ENCODE measurements at places on chromosomes 7 and 10.

GRCh38 chr10:22148961-22149360 lies 68.9 kb downstream of the EBLN1 start:
- DNase-seq: no peak

- no peak for DNase-seq
Observed at GRCh38 chr7:81608748-81609382, 161.0 kb downstream of the HGF start.

DNA sequence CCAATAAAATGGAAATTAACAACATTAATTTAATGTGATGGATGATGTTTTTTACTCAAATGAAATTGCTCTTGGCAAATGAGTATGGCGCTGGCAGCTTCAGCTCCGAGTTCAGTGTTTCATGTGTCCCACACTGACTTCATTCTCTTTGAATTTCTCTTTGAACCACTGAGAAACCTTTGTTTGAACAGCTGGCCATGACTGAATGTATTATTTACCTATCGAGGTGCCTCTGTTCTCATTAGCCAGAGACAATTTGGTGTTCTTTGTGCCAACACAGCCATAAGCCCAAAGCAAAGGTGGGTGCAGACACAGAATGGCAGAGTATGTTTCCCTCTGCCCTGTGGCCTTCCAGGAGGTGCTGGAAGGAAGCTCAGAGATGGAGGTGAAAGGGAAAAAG lies 42.1 kb downstream of the TMEM178B start:
- DNase-seq: no peak

GRCh38 chr10:51892965-51893658 lies 193.7 kb upstream of the CSTF2T start:
- DNase-seq: no peak

DNA sequence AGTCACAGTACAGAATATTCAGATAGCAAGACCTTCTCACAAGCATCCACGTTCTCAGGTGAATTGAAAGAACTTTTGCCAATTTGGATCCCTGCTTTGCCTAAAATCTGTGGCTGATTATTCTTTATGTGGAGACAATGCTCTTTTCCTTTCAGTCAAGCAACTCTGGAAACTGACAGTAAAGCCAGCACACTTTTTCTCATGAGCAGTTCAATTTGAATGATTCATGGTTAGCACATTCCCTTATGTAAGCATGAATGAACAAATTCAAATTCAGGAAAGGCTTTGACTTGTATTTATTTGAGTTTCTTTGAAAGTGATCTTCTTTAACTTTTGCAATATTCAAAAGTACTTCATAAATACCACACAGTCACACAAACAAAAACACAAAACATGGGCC lies 57.6 kb downstream of the MEOX2 start:
- DNase-seq: no peak

DNA sequence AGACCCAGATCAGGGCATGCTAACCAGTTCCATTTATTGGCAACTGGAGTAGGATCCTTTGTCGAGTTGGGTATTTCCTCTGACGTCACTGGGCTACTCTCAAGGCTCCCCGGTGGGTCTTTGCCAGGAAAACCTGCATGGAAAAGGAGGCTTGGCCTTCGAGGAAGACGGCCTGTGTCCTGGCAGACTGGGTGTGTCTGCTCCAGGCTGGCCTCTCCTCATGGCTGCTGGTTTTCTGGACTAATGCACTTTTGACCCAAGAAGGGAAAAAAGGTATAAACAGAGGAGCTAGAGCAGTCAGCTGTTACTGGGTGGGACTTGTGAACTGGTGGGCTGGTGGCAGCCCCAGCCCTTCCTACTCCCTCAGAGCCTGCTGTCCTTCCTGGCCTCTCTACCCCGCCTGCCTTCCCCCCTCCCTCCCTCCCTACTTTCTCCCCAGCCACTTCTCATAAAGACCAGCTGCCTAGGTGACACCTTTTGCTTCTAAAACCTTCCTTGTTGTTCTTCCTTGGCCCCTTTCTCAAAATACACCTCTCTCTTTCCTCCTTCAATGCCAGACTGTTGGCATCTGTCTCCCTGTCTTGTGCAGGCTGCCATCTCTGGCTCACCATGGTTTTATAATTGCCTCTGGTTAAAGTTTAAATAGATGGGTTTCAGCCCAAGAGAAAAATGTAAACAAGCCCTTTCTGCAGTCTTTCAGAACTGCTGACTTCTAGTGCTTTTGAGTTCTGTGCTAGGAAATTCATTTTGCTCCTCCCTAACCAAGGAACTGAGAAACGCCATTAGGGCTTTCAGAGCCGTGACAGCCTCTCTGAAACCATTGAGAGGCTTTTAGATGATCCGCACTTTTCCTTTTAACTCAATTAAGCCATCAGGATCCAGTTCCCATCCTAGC lies 101.8 kb upstream of the MKLN1 start:
- no peak for DNase-seq

- no peak for DNase-seq
Observed at GRCh38 chr7:70612811-70613210, 519.1 kb upstream of the GALNT17 start.

DNA sequence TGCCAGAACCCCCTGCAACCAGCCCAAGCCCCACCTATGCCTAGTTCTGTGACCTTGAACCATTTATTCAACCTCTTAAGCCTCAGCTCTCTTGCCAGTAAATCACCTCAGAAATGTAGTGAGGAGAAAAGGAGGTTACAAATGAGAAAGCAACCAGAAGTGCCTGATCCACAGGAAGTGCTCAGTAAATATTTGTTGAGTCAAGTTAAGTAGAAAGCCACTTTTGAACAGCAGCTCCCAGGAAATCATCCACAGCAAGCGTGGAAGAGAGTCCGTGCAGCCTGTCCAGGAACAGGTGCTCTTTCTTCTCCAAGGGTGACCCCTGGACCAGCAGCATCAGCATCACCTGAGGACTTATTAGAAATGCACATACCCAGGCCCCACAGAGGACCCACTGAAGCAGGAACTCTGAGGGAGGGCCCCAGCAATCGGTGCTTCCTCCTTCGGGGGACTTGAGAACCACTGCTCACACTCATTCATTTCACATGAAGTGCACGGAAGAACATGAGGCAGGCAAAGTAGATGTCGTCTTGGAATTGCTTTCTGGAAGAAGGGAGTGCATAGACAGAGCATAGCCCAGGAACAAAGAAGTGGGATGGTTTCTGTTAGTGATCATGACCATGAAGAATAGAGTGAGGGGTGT lies 6.3 kb upstream of the C10orf71 start:
- DNase-seq: no peak

GRCh38 chr7:128351296-128352152 lies 7.8 kb upstream of the RBM28 start:
- no peak for DNase-seq

DNA sequence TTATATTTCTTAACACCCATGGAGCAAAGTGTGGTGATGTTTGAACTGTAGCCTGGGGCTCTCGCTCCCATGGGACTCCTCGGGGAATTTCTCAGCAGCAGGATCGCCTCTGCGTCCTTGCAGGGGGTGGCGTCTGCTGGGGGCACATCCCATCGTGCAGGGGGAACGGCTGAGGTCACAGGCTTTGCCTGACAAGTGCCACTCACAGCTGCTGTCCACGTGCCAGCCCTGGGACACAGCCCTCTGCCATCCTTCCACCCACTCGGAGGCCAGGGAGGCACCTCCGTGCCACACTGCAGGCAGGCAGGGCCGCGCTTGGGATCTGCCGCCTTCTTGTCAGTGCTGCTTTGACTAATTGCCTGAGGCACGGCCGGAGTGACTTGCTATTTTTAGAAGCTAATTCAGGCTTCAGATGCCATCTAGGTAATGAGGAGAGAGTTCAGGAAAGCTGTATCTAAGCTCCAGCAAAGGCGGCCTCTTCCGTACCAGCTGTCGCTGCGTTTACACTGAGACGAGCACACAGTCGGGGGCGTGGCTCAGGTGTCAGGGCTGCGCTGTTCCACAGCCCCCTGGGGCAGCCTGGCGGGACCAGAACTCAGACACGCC lies 45.7 kb downstream of the PITRM1 start:
- no peak for DNase-seq

- DNase-seq: no peak
Observed at GRCh38 chr10:42544945-42545344, 93.4 kb downstream of the ZNF33B start.

DNA sequence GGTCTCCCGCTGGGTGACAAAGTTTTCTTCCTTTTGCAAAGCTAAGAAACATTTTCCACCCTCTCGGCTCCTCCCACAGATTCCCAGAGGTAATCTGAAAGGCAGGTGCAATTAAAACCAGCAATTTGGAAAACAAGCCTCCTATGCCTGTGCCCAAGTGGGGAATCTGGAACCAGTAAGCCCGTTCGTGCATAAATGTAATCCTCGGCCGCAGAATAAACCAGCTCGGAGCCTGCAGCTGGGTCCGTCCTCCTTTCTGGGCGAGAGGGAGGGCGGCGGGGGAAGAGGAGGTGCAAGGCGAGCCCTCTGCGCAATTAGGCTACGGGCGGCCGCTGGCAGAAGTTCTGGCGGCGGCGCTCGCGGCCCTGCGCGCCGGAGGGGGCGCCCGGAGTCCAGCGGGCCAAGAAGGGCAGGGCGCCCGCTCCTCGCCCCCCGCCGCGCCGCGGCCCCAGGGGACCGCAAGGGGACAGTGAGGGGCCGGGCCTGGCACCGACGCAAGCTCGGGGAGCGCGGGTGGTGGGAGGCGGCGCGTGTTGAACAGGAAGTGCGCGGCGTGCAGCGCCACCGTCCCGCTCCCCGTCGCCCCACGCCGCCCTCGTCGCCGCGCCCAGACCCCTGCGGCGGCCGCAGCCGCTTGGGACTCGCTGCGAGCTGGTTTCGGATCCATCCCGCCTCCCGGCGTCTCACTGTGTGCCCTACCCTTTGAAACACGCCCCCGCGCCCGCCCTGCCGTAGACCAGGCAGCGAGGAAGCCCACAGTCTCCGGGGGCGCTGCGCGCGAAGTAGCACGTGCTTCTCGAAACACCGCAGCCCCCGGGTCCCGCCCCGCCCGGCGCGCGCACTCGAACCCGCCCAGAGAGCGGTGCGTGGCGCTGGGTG lies at the start of gene PRKAG2:
PRKAG2 (minus strand) TSS at position 217 of the 879 bp plus-strand sequence. CDS start 495 bp downstream, outside the sequence.
- DNase-seq: peak; percentile 53

- DNase-seq: no peak
Observed at GRCh38 chr10:37488792-37489657, 363.6 kb downstream of the ANKRD30A start.

DNA sequence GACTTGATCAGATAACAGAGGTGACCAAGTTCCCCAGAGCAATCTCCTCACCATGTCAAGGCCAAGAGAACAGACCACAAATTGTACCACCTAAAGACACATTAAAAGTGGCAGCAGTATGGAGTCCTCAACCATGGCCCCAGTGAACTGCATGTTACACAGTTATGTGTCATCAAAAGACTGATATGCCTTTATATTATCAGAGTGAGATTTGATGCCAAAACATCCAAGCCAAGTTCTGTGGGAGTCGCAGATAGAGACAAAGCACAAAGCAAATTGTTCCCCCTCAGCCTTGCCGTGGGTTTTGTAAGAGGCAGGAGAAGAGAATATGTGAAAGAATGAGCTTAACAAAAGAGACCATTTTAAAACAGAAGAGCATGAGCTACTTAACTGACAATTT lies 39.2 kb upstream of the TES start:
- DNase-seq: no peak

DNA sequence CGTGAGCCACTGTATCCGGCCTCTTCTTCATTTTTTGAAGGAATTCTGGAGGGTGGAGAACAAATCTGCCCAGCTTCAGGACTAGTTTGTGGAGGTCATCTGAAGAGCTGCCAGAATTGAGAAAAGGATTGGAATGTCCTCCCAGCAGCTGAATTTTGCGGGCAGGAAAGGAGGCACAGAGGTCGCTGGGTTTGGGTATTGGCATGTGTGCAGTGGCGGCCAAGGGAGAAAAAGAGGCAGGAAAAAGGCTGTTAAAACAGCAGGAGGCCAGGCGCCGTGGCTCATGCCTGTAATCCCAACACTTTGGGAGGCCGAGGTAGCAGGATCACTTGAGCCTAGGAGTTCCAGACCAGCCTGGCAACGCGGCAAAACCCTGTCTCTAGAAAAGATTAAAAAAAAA lies 80.4 kb downstream of the HIP1 start:
- DNase-seq: no peak

DNA sequence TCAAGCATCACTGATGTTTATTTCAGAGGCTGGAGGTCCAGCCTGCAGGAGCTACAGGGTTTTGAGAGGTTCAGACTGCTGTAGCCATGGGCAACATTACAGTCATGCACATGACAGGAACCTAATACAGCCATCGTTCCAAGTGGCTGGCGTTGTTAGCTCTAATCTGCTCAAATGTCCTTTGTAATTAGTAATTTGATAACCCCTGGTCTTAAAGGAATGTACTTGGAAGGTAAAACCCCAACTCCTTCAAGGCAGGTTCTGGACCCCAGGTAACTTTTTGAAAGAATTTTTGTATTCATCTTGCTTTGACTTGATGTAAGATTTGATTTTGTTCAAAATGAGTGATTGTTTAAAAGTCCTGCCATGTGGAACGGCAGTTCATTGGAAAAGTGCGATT lies 34.7 kb upstream of the FOXI2 start:
- no peak for DNase-seq

- DNase-seq: no peak
Observed at GRCh38 chr7:19268737-19269136, 123.5 kb upstream of the FERD3L start.

GRCh38 chr10:102552533-102552932 lies 48.8 kb downstream of the SUFU start:
- DNase-seq: no peak

- DNase-seq: no peak
Observed at GRCh38 chr10:32731527-32731926, 226.5 kb downstream of the ITGB1 start.

GRCh38 chr10:17644485-17644943 lies 563 bp downstream of the STAM start:
- DNase-seq: no peak

DNA sequence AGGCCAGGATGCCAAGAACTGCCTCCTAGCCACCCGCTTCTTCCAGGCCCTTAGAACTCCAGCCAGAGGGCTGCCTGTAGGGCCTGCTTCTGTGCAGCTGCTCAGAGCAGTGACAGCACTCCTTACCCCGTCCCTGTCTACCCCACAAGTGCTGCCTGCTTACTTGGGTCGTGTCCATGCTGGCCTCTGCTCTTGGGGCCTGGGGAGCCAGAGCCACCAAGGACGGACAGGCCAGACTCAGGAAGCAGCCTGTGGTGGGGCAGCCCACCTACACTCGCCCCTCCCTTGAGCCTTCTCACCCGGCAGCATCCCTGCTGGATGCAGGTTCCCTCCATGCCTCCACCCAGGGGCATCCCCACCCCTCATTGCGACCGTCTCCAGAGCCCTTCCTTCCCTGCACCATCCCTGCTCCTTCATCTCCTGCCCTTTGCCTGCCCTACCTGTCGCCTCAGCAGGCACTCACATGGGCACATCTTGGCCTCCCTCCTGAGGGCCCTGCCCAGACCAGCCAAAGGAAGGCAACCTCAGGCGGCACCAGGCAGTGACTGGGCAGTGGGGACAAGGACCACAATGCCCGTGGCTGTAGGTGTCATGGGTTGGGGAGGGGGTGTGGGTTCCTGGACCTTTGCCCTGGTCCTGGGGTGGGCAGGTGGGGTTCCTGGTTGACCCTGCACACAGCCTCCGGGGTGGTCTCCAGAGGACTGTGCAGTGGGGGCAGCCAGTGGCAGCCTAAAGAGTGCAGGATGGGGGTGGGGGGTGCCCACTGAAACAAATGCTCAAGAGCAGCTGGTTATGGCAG lies 78.0 kb upstream of the TNS3 start:
- no peak for DNase-seq

- DNase-seq: no peak
Observed at GRCh38 chr10:72221278-72221677, 5.2 kb upstream of the ASCC1 start.

- no peak for DNase-seq
Observed at GRCh38 chr10:131723297-131724168, 177.3 kb upstream of the PPP2R2D start.

- no peak for DNase-seq
Observed at GRCh38 chr10:127148933-127149220, 47.5 kb downstream of the INSYN2A start.
